ENCODE measurements at places on chromosomes 3 and 15.
A peak's percentile ranks its signal among the peaks of the same experiment; 100 is the strongest.

DNA sequence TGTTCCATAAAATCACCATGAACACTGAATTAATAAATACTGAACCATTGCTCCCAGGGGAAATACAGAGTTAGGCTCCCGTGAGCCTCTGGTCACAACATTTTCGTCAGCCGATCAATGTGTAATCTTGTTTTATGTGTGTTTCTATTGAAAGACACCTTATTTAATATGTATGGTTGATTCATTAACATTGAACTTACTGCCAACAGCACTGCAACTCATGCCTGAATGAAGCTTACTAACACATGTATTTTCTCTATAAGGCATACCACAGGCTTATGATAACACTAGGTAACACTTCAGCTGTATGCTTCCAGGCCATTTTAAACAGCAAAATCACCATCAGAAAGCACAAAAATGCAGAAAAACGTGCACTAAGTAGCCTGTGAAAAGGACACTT lies 9.1 kb upstream of the REC114 start:
- DNase-seq: no peak

GRCh38 chr3:52281981-52282801 lies 3.7 kb upstream of the WDR82 start:
- no peak for DNase-seq

DNA sequence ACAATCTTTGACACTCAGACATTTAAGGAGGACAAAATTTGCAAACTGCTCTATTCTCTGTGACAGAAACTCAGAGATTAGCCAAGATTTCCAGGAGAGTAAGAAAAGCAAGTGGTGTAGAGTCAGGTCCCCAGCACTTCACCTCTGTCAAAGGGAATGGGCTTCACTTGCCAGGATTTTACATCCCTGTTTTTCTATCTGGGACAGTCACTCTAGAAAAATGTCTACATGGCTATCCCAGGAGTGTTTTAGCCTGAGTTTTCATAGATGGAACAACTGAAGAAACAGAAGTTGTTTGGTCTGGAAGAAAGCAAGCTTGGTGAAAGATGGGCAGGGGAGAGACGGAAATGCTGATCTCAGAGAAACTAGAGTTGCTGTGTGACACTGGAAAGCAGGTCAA lies 3.0 kb downstream of the FAM219B start:
- no peak for DNase-seq

GRCh38 chr15:70466895-70467529 lies 296.3 kb downstream of the UACA start:
- DNase-seq: peak; percentile 53

- DNase-seq: no peak
Measured at GRCh38 chr15:67945951-67946700, 106.3 kb upstream of the RNU6-1 start.

GRCh38 chr3:14303336-14304100 lies 98.9 kb upstream of the SLC6A6 start:
- DNase-seq: no peak

GRCh38 chr3:143563786-143564185 lies 284.5 kb downstream of the SLC9A9 start:
- DNase-seq: no peak

DNA sequence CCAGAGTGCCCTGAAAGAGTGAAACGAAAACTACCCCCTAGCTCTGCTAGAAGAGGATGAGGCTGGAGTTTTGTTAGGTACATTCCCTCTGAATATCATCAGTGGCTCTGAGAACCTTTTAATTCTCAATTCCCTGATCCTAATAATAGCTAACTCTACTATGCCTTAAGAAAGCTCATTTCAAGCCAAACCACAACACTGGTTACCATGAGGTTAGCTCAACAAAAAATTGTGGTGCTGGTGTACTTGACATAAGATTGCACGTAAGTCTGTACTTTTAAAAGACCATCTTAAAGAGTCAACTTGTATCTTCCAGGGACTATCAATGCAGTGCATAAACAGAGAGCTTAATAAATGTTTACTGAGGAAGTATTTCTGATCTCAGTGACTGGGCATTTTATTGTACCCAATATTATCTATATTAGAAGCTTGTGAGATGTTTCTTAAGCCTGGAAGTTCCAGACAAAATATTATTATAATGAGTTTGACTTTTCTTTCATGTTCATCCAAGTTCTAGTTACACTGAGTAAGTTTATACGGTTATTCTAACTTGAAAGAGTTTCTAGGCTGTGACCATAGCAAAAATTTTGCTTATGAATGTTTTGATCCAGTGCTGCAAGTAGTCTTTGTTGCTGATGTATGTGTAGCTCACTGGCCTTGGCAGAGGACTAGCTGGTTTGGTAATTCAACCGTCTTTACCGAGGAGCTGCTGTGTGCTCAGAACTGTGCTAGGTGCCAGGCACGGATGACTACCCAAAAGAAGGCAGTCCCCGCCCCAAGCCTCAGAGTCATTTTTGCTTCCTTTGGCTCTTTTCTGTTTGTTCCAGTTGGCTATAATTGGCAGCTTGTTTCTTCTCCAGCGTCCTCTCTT lies 334.4 kb upstream of the TRIM42 start:
- no peak for DNase-seq

GRCh38 chr3:106577241-106577640 lies 708.4 kb upstream of the CBLB start:
- no peak for DNase-seq

- no peak for DNase-seq
Measured at GRCh38 chr15:52464478-52464877, 64.2 kb downstream of the MYO5A start.

GRCh38 chr3:37435572-37435971 lies 261.2 kb upstream of the LRRFIP2 start:
- DNase-seq: no peak

DNA sequence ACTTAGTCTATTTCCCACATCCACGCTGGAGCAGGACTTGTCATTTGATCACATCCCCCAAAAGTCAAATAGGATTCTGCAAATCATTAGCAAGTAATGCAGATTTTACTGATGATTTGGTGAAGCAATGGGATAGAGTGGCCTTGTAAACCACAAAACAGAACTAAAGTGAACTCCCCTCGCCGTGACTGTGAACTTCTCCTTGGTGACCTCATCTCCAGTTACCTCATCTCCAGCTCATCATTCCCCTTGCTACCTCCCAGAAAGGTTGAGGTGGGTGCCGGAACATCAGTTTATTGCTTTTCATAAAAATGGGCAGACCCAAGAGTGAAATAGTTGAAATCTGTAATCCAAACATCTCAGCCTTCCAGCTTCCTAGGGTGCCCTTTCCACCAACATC lies 36.7 kb upstream of the ADPGK start:
- DNase-seq: no peak

GRCh38 chr3:177603148-177603603 lies 405.9 kb upstream of the TBL1XR1 start:
- no peak for DNase-seq

DNA sequence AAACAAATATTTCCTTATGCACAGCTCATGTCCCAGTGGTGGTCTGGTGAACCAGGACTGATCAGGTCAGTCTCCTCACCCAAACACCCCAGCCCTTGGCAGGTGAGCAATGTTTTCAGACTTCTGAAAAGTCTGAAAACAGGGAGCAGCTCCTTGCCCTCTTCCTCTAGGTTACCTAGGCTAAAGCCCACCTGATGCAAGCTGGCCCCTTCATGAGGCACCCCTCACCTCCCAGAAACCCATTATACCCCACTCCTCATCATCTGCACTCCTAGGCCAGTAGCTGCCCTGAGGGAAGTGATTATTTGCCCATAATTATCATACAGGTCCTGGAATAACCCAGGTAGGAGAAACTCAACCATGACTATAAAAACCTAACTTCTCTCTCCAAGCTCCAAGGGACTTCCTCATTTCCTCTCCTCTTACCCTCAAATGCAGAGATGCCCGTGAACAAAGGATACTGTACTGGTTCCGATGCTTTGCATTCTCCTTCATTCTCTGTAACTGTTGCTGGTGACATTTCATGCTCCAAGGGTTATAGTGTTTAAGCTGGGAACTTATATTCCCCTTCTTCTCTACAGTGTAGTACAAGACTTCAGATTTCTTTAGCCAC lies 5.2 kb upstream of the NCKIPSD start:
- no peak for DNase-seq

- DNase-seq: no peak
Measured at GRCh38 chr3:82475306-82475705, 713.9 kb upstream of the GBE1 start.

GRCh38 chr3:56591262-56591661 lies 34.3 kb downstream of the CCDC66 start:
- no peak for DNase-seq

GRCh38 chr15:60720493-60721256 lies 241.7 kb upstream of the ICE2 start:
- no peak for DNase-seq

DNA sequence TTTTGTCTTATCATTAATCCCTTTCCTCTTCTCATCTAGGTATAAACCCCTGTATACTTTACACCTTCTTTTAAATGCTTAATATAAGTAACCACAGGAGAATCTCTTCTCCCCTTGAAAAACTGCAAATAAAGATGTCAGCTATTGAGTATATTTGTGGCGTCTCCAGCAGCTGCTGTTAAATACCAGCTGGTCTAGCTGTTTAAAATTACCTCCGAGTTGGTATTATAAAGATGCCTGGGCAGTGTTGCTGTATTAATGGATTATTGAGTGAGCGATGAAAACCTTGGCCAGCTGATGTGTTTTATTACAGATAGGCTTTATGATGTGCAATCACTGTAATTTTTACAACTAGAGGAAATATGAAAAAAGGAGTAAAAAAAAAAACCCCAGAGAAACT lies 388.1 kb downstream of the TBC1D5 start:
- no peak for DNase-seq

DNA sequence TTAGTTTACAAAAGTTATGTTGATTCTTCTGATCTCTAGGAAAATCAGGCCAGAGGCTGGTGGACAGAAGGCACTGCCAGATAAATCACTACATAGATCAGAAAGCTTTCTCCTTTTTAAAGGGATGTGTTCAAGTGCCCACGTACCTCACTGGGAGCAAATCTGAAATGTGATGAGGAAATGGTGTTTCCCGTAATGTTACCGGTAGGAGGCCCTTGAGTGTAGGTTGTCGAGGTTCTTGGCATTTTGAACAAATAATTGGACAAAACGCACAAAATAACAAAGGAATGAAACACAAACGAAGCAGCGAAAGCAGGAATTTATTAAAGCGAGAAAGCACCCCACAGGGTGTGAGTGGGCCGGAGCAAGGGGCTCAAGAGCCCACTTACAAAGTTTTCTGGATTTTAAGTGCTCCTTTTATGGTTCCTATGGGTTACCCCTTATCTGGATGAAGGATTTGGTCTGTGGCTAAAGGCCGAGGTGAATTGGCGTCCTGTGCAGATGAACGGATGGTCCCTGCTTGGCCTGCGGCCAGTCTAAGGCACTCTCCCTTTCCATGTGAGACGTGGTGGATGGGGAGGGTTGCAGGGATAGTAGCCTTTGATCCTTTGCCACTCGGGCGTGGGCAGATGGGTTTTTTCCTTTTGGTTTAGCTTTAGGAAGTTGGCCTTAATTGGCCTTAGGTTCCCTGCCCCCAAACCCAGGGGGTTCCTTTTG lies 1.0 kb downstream of the SNX1 start:
- no peak for DNase-seq

- no peak for DNase-seq
Measured at GRCh38 chr15:76393614-76394013, 57.0 kb downstream of the ISL2 start.

GRCh38 chr3:80159990-80160506 lies 392.2 kb upstream of the ROBO1 start:
- no peak for DNase-seq

GRCh38 chr3:56205406-56205805 lies 262.9 kb downstream of the ERC2 start:
- no peak for DNase-seq

DNA sequence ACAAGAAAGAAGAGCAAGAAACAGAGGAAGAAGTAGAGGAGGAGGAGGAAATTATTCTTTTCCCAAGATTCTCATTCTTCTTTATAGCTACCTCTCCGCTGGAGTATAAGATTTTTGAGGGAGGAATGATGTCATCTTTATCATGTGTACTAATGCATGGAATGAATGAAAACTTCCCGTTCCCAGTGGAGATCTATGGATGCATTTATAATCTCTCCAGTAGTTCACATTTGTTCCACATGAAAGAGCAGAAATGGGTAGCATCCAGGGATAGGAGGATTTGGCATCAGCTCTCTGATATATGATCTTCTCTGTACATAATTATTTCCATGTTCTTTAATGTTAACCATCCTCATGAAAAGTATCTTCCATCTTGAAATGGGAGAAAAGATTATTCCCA lies 244.4 kb downstream of the ADAMTSL3 start:
- no peak for DNase-seq

All from 8988T (cell line).